ENCODE measurements at places on chromosomes 6 and 20.

- DNase-seq, result peak; percentile 59
Observed at GRCh38 chr20:46218656-46219055, 89.6 kb downstream of the CDH22 start.

DNA sequence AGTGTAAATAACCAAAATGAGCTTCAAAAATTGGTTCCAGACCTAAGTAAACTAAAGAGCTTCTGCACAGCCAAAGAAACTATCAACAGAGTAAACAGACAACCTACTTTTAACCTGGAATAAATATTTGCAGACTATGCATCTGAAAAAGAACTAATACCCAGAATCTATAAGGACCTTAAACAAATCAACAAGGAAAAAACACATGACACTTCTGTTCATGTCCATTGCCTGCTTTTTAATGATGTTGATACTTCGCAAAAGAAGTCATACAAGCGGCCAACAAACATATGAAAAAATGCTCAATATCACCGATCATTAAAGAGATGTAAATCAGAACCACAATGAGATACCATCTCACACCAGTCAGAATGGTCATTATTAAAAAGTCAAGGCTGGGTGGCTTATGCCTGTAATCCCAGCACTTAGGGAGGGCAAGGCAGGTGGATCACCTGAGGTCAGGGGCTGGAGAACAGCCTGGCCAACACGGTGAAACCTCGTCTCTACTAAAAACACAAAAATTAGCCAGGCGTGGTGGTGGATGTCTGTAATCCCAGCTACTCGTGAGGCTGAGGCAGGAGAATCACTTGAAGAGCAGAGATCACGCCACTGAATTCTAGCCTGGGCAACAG lies 42.5 kb upstream of the DST start:
- DNase-seq, result no peak

DNA sequence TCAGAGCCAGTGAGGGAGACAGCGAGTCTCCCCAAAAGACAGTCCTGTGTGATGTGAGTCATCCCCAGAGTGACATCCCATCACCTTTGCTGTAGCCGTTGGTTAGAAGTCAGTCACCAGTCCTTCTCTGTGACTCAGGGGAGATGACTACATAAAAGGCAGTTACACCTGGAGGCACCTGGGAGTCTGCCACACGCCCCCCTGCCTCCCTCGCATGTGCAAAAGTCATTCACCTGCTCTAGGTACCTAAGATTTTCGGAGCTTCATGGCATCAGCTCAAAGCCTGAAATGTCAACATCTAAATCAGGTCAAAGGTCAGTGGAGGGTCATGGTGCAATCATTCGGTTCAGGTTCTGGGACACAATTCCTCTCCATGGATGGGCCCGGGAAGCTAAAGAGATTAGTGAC lies 50.3 kb downstream of the PRR18 start:
- DNase-seq, result no peak

DNA sequence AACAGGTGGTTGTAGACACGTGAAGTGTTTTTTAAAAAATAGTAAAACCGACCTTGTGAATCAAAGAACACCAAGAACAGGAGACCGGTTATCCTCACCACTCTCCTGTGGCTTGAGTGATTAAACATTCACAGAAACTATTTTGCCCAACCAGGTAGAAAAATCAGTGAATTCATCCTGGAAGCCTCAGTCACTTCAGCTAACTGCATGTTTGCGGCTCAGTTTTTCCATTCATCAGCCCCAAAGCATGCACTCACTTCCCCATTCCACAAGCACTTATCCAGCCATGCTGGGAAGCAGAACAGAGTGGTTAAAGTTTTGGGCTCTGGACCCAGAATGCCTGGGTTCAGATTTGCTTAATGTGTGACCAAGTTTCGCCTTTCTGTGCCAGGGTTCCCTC lies 2.4 kb downstream of the LRRN4 start:
- DNase-seq, result no peak

DNA sequence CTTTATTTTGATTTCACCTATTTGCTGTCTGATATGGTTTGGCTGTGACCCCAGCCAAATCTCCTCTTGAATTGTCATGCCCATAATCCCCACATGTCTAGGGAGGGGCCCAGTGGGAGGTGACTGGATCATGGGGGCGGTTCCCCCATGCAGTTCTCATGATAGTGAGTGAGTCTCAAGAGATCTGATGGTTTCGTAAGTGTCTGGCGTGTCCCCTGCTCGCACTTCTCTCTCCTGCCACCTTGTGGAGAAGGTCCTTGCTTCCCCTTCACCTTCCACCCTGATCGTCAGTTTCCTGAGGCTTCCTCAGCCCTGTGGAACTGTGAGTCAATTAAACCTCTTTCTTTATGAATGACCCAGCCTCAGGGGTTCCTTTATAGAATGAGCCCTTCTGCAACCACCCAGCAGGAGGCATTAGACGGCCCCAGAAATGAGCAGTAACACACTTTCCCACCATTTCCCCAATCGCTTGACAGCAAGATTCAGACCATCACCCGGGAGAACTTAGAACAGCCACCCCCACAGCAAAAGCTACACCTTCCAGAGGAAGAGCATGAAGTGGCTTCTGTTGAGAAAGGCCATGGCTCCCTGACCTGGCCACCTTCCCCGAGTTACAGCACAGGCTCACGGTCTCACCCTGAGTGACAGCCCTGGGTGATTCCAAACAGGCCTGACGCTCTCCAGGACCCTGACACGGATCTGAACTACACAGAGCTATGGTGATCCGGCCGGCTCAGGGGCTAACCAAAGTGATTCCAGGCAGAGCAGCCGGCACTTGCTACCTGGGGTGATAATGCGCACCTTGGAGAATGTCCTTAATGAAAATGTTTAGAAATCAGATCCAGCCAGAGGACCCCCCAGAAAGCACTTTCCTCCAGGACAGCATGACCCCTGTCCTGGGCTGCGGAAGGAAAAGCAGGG lies 131.2 kb upstream of the CDH4 start:
- peak; percentile 92 for DNase-seq

DNA sequence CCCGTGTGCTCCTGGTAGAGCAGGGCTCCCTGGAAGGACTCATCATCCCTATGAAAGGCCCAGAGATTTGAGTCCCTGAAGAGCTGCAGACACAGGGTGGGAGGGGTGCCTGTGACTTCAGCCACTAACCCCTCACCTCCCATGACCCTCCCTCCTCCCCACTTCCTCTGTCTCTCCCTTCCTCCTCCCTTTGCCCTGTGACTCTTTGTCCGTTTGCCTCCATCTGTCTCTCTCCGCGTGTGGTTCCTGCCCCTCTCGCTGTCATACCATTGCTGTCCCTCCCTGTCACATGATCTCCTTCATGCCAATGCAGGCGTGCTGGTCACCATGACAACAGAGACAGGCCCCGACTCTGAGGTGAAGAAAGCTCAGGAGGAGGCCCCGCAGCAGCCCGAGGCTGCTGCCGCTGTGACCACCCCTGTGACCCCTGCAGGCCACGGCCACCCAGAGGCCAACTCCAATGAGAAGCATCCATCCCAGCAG lies 19.0 kb downstream of the EPB41L1 start:
- DNase-seq, result peak; percentile 89

- peak; percentile 71 for DNase-seq
Observed at GRCh38 chr20:48594533-48594932, 233.3 kb downstream of the PREX1 start.

DNA sequence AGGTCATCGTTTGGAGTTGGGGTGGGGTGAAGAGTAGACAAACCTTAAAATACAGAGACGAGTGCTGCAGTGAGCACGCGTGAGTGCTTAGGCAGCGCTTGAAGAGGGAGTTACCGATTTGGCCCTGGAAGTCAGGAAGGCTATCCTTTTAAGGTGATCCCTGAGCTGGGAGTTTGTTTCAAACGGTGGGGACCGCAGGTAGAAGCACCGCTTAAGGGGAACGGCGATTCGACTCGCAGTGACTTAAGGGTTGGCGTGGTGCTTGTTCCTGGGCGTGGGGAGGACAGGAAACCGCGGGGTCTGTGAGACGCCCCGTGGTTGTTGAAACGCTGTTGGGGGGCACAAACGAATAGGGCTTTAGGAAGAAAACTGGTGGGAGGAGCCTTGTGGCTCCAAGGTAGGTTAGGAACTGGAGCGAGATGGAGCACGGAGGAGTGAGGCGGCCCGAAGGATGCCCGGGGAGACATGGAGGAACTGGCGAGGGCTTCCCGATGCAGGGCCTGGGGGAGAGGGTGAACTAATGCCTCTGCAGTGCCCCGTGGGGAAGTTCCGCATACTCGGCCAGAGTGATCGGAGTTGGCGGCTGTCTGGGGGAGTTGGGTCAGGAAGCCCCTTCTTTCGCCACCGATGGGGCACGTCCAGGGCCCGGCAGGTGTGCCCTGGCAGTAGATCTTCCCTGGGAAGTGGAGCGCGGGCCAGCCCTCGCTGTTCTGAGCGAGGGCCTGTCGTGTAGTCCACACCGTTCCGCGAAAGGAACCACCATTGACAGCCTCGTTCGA lies 1.3 kb upstream of the CDYL start:
- peak; percentile 40 for DNase-seq

- DNase-seq, result no peak
Observed at GRCh38 chr6:1643111-1643510, 33.4 kb downstream of the FOXC1 start.

- peak; percentile 35 for DNase-seq
Observed at GRCh38 chr6:130366107-130367005, 539 bp downstream of the TMEM200A start.

- DNase-seq, result peak; percentile 72
Observed at GRCh38 chr20:56978475-56978874, 288.0 kb downstream of the BMP7 start.

GRCh38 chr20:19285436-19285835 lies 73.0 kb downstream of the SLC24A3 start:
- DNase-seq, result no peak

- peak; percentile 4 for DNase-seq
Observed at GRCh38 chr6:75431379-75431778, 62.2 kb downstream of the FILIP1 start.

DNA sequence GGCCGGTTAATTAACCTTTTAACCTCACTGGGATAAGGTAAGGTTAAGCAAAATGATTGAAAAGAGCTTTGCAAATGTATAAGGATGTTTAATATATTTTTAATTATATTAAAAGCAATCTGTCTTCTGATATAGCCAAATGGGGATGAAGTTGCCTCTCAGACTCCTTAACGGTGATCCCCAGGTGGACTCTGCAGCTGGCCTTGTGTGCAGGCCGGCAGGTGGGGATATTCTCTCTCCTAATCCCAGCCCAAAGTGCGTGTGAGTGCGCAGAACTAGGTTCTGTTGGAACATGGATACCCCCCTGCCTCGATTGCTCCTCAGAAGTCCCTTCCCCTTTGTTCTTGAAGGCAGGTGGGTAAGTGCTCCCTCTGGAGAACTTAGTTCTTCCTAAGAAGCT lies 100.0 kb downstream of the NDUFAF5 start:
- DNase-seq, result no peak

DNA sequence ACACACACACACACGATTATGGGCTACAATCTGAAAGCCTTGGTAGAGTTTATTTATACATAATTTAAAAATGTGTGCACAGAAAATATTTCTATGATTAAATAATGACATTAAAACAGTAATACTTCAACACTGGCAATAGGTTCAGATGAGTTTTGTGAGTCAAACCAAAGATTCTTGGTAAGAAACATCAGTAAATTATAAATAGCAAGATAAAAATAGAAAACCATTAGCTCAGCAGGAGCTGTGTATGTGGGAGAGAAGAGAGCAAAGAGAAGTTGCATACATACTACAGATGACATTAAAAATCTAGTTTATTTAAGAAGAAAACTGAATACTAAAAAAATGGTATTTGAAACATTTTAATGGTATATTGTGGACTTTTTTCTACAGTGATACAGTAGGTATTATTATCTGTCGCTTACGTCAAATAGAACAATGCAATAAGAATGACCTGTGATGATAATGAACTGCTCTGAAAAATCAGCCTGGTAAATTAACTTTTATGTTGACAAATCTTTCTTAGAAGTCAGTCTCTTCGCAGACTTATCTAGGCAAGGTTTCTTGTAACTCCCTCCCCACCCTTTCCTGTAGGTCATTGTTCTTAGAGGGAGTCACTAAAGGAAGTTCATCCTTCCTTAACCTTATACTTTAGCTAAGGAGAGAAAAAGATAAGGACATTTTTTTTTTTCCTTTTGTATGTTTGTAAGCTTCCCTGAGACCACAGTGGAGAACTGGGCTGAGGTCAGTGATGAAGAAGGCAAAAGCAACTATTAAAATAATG lies 149.3 kb downstream of the GJA1 start:
- DNase-seq, result no peak

DNA sequence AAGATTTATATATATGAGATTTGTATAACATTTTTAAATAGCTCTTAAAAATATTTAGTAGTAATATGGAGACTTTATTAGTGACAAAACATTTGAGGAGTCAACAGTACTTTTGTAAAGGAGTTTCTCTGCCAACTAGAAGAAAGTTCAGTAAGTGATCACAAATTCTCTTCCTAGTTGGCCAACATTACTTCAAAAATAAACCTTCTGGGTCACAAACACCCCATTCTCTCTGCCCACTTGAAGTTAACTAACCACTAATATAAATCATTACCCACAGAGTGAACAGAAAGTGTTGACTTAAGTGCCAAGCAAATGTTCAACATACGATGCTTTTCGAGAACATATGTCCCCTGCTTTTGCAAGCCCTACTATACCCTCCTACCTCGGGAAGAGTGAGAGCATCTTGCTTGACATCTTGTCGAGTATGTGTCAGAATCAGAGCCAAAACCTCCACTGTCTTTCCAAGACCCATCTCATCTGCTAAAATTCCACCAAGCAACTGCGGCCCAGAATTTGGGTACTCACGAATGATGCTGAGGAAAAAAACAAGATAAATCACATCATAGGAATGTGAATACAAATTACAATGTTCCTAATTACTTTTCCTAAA lies 16.9 kb downstream of the SHPRH start:
- peak; percentile 9 for DNase-seq

DNA sequence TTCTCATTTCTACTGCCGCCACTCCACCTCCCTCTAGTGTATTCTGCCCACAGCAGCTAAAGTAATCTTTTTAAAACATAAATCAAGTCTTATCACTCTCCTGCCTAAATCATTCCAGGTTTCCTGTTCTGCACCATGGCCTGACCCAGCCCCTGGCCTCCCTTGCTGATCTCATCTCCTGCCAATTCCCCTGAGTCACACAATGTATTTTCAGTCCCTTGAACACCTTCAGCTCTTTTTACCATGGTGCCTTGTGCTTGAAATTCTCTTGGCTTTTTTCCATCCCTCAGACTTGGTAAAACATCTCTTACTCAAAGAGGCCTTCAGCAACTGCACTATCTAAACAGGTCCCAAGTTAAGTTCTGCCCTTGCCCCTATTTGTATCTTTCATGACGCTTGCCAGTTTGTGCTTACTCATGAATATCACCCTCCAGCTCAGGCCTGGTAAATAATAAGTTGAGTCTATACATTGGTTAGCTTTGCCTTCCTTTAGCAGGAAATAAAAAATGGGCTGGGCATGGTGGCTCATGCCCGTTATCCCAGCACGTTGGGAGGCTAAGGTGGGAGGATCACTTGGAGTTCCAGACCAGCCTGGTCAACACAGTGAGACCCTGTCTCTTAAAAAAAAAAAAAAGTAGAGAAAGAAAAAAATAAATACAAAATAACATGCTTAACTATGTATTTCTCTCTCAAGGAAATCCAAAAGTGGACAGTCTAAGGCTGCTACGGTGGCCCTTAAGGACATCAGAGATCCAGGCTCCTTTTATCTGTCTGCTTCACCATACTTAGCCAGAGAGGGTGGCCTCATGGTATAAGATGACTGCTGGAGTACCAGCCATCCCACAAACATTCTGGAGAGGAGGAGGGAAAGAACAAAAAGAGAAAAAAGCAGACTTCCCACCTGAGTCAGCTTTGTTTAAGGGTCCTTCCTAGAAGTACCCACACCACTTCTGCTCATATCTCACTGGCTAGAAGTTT lies 62.2 kb downstream of the ARFGEF2 start:
- no peak for DNase-seq
